ENCODE measurements at places on chromosomes 3 and 15. TPM values are rescaled to one million over a fixed set of nuclear protein-coding genes. Genes with fewer than 3 reads are reported as not detected.

Gene ESYT3
- not detected for polyA plus RNA-seq

Gene SLC6A20
- not detected for polyA plus RNA-seq

- DNase-seq = no peak
Observed at GRCh38 chr3:53236112-53236841, 19.5 kb downstream of the TKT start.

DNA sequence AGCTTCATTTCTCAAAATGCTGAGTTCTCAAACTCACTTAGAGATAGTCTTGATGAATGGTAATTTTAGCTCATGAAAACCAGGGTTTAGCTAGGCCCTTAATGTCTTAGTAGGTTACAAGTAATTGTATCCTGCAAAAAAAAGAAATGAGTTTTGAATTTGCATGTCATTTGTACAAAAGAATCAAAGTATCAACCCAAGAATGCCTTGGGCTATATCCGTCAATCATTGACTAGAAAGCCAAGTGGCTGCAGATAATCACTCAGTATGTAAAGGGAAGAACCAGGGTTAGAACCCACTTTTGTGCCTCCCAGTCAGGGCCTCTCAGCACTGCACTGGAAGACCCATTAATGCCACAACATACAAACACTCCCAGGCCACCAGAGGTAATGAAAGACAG lies 427.6 kb upstream of the MDFIC2 start:
- no peak for DNase-seq

DNA sequence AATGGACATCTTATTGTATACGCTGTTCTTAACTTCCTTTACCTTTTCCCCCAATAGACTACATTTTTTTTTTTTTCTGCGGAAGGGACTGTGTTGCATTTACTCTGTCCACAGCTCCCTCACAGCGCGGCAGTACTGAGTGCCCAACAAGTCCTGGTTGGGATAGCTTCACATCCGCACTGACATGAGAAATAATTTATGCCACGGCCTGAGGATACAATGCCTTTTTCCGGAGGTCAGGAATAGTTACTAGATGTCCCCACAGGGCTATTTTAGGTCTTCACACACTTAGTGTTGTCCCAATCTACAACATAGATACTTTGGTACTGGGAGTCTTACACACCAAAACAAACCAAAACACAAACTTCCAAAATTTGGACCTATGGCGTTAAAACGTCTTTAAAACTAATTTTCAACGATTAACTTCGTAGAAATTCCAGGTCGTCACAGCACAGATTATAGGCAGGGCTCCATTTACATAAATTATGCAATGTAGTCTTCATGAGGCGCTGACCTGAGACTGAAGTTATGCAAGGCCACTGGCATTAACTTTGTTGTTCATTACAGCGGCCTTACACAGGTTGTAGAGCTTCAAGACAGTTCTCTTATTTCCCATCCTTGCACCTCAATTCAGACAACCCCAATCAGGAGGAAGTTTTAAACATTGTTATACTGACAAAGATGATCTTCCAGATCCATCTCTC lies 989 bp upstream of the PPIB start:
- DNase-seq = no peak

GRCh38 chr15:89299896-89300295 lies 34.7 kb downstream of the POLG start:
- no peak for DNase-seq

DNA sequence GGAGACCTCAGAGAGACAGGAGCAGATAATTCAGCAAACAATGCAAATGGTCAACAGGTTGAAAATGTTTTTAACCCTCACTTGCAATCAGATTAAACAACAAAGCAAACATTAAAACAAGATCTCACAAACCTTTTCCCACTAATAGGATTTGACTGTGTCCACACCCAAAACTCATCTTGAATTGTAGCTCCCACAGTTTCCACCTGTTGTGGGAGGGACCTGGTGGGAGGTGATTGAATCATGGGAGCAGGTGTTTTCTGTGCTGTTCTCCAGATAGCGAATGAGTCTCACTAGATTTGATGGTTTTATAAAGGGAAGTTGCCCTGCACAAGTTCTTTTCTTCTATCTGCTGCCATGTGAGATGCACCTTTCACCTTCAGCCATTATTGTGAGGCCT lies 1.3 kb upstream of the LYSMD4 start:
- DNase-seq = no peak

DNA sequence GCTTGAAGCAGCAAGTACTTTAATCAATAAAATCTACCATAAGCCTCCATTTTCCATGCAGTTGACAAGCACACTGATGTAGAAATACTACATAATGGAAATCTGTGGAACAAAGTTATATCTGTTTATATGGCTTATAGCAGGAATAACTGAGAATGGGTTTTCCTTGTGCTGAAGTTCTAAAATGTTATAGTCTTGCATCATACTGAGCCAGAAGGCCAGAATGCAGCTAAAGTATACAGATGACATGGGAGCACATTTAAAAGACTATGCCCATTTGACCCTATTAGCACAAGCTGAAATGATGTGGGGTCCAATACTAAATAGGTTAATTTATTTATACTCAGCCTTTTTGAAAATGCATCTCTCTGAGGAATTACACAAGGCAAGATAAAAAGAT lies 25.1 kb downstream of the SLC24A5 start:
- DNase-seq = no peak
